ENCODE measurements at places on chromosomes 13 and 19.

DNA sequence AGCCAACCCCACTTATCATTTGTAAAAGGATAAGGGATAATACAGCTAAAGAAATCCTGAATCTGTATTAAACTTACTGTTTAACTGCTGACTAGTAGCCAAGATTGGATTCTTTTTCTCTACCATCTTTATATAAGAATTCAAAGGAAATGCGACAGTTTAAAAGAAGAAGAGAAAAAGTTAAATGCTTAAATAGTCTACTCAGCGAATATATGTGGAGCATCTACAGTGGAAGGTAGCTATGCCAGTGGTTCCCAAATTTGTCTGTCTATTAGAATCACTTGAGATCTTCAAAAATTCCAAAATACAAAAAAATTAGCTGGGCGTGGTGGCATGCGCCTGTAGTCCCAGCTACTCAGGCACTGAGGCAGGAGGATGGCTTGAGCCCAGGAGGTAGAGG lies 60.8 kb upstream of the KLF5 start:
- DNase-seq: no peak

DNA sequence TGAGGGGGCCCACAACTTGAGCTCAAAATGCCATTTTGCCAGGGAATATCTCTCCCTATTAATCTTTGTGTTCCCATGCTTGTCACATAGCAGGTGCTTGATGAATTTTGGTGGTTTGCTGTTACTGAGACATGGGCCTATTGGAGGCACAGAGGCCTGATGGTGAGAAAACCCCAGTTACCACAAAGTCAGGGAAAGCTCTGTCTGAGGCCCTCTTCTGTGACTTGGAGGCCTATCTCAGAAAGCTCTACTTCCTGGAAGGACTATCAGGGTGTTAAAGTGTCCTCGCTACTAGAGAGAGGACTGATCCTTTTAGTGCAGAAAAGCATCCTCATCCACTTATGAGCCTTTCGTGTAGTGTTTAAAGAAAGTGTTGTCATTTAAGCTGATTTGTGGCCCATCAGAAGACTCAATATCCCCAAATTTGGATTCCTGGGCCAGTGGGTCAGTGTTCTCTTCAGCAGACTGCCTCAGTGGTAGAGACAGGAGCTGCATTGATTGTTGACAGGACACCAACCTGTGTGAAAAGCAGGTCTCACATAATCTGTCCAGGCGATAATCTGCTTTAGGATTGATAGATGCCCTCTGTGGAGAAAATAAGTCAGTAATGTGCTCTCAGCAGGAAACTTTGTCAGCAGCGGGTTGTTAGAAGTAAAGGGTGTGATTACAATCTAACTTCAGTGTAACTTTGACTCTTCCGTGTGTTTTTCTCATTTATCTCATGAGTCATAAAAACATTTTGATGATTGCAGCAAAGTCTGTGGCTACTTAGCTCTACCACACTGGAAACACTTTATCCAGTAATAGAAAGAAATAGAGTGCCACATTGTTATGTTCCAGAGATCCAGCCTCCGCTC lies 121.0 kb downstream of the AKAP11 start:
- no peak for DNase-seq

DNA sequence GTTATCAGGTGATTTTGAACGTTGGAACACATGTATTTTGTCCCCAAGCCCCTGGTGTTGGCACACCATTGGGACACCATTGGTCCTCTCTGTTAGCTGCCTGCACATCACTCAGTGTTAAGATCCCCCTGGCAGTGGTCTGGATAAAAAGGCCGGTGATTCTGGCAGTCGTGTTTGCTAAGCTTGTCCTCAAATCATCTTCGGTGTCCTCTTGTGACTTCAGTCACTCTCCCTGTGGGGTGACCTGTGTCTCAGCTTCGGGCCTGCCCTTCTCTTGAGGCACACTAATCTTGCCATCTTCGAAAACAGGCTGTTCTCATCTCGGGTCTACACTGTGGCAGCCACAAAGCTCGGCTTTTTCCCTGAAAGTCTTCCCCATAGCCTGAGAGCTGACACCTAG lies 127.1 kb downstream of the ZIC5 start:
- no peak for DNase-seq

DNA sequence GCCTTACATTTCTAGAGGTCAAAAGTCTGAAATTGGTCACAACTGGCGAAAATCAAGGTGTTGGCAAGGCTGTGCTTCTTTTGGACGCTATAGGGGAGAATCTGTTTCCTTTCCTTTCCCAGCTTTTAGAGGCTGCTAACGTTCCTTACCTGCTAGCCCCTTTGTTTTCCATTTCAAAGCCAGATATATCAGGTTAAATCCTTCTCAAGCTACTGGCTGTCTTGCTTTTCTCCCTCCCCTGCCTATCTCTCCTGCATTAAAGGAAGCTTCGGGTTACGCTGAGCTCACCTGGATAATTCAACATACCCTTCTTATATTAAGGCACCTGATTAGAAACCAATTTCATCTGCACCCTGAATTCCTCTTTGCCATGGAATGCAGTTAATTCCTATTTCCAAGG lies 1569.7 kb upstream of the SLC10A2 start:
- no peak for DNase-seq

GRCh38 chr19:38210458-38210987 lies 13.5 kb downstream of the DPF1 start:
- DNase-seq: no peak

DNA sequence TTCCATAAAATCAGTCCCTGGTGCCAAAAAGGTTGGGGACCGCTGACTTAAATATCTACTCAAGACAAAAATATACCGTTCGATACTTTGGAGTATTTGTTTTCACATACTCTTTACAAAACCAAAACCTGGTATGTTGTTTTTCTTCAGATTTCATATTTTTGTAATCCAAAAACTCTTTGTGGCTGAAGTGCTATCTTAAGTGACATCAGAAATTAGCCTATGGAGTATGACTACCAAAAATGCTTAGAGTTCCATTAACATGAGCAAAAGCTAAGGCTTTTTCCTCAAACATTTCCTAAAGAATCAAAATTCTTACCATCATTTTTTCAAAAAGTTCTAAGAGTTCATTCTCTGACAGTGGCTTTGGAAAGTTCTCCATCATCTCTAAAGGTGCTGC lies 52.0 kb downstream of the DIAPH3 start:
- no peak for DNase-seq

- DNase-seq: no peak
Measured at GRCh38 chr13:94382517-94382916, 97.0 kb downstream of the DCT start.

DNA sequence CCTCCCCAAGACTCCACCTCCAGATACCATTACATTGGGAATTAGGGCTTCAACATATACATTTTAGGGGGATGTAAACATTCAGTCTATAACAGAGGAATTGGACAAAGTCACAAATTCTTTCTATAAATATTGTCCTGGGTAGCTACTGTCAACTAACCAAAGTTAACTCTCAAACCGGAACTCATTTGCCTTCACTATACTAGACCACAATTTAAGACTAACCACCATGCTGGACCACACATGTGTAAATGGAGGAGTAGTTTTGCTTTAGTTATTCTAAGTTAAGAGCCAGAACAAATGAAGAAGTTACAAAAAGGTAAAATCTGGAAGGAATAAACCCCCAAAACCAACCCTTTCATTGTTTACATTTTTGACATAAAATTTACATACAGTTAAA lies 222.8 kb downstream of the NDFIP2 start:
- DNase-seq: no peak

DNA sequence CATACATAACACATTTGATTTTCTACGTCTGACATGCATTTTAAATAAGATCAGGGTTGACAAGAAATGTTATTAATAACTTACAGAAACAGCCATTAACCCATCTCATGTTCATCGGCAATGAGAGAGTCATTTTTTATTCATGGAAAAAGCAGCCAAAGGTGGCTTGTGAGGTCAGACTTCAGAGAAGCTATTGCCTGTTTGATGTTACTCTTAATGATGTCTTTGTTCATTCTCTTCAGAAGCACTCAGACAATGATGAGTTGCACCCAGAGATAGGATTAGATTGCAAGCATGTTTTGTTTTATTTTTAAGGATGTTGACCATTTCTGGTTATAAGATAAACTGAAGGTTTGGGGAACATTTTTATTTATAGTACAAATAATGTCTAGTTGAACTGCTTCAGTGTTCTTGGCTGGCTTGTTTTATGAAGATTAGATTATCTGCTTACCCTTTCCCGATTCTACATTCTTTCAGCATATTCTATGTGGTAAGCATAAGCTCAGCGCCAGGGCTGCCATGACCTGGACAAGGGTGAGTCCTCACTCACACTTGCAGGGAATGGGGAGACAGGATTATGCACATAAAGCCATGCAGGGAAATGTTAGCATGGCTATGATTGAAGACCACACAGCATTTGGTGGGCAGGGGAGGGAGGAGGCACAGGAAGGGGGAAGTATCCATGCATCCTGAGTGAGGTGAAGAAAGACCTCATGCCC lies 288.1 kb downstream of the MTUS2 start:
- no peak for DNase-seq

DNA sequence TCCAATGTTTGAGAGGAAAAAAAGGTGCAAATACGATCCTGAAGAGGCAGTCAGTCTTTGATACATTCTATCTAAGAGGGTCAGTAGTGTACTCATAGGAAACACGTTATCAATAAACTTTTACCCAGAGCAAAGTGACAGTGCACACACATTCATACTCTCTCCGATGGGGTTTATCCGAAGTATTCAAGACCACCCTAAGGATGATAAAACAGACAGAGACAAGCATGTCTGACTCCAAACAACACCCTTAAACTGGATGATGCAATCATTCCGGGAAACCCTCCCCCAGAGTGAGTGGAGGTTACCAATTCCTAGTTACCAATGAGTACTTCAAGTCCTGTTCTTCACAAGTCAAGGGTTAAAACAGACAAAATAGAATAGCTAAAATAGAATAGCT lies 79.1 kb downstream of the DNAJC3 start:
- no peak for DNase-seq

DNA sequence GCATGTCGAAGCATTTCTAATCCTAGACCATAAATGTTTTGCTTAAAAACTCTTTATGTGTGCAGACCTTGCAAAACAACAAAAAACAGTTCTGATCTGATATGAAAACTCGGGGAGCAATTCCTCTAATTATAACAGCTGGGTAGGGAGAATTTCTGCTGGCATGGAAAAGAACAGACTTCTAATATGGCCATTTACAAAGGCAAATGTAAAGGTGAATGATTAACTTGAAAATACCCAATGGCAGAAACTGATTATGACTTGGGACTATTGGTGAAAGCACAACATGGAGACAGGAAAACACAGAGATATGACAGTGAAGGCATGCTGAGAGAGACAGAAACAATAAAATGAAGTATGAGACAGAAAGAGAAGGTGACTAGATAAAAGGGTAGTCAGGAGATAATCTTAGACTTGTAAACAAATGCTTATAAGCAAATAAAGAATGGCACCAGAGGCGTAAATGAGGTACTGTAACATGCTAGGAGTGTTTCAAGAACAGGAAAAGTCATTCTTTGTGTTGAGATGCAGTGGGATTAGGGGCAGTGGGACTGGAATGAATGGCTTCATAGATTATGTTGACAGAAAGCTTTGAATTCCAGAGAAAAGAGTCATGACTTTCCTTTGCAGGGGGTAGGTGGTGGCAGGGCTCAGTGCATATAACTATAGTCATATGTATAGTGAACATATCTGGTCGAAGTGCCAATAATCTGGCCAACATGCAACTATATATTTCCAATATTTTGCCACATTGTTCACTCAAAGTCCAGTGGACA lies 393.0 kb downstream of the ITGBL1 start:
- DNase-seq: no peak

- DNase-seq: no peak
Measured at GRCh38 chr13:108212886-108213285, 2.5 kb downstream of the LIG4 start.

DNA sequence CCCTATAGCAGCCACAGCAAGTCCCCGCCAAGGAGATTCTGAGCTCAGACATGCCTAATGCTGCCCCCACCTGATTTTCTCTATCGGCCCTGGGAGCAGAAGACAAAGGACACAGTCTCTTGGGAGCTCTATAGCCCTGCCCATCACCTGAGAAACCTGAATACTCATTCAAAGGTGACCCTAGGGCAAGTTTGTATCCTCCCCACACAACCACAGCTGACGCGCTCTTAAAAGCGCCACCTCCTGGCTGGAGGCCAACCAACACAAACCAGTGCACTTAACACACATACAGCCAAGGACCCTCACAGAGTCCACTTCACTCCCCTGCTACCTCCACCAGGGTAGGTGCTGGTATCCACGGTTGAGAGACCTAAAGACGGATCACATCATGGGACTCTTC lies 8.8 kb upstream of the IGFL4 start:
- no peak for DNase-seq

DNA sequence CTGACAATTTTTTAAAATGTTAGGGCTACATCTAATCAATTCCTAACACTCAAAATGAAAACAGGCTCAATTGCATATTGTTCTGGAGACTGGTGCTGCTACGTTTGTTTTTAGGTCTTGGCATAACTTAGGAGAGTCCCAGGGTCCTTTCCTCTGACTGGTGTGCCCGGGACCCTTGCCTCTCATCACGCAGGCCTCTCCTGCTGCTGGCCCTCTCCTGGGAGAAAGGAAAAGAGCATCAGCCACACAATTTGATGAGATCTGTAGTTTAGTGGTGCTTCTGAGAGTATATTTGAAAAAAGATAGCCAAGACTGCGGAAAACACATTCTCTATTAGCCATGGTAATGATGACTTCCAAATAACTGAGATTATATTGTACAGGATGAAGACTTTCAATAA lies 380.0 kb downstream of the KLF12 start:
- DNase-seq: no peak

GRCh38 chr13:104868806-104869205 lies 1666.7 kb downstream of the EFNB2 start:
- DNase-seq: no peak

- DNase-seq: peak; percentile 84
Measured at GRCh38 chr19:47032171-47032811, 12.7 kb downstream of the NPAS1 start.
